ENCODE measurements at places on chromosomes 11 and 22.

- peak; percentile 92 for DNase-seq
Measured at GRCh38 chr11:65314501-65315203, at the start of gene CDC42EP2. Gene CDC42EP2 (plus strand): TSS chr11:65314866. CDS start chr11:65320899, 6,033 bp downstream.

GRCh38 chr11:65847746-65848145, 10.2 kb downstream of the CFL1 start:
- no peak for DNase-seq

DNA sequence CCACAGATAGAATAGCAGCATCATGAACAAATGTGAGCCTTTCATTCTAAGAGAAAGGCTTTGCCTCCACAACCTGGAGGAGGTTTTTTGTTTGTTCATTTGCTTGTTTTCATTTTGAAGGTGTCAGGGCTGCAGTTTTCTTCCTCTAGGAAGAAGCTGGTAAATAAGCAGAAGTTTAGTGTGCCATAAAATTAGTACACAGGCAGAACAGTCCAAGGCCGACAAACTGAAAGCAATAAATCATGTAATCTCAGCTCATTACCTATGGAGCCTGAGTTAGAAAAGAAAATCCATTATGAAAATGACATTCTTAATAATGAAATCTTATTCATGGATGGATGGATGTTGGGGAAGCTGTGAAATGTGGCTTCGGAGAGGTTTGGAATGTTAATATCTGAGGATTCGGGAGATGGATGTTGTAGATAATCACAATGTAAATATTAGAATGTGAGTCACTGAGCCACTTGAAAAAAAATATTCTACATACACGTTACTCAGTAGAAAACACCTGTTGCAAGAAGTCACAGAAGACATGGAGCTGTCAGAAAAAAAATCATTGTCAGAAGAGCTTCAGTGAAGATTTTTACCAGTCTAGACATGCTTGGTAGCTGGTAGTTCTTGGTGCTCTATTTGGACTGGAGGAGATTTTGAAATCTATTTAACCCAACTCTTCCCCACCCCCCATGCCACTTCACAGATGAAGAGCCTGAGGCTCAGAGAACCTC, 15.0 kb upstream of the ZDHHC13 start:
- DNase-seq = no peak

DNA sequence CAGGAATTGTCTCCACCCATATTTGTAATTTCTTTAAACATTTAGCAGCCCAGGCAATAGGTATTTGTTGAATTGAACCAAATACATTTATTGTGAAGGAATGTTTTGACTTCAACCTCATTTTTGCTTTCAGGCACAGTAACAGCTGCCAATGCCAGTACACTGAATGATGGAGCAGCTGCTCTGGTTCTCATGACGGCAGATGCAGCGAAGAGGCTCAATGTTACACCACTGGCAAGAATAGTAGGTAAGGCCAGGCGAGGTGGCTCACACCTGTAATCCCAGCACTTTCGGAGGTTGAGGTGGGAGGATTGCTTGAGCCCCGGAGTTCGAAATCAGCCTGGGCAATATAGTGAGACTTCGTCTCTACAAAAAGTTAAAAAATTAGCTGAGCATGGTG, 20.9 kb downstream of the ACAT1 start:
- no peak for DNase-seq

GRCh38 chr11:61503135-61503770, 5.3 kb upstream of the LRRC10B start:
- DNase-seq = no peak

- DNase-seq = peak; percentile 18
Measured at GRCh38 chr11:69295995-69296889, 2.3 kb downstream of the MYEOV start.

- DNase-seq = no peak
Measured at GRCh38 chr11:115357066-115357465, 147.1 kb downstream of the CADM1 start.

- DNase-seq = no peak
Measured at GRCh38 chr22:48947636-48948035, 880.0 kb downstream of the BRD1 start.

DNA sequence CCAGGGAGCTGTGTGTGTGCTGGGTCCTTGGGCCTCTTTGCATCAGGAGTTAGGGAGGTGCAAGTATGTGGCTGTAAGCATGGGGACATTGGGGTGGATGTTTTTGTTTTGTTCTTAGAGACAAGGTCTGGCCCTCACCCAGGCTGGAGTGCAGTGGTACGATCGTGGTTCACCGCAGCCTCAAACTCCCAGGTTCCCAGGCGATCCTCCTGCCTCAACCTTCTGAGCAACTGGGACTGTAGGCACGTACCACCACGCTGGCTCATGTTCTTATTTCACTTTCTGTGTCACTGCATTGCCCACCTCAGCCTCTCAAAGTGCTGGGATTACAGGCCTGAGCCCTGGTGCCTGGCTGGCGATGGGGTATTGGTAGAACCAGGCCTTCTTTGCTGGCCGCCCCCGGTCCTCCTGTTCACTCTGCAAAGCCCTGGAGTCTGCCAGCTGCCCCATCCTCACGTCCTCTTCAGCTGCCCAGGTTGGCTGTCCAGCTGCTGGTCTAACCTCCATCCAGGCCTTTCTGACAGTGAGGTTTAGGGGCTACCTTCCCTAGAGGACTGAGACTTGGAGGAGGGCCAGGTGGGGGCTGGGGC, 851 bp upstream of the GRAMD4 start:
- DNase-seq = no peak

- peak; percentile 88 for DNase-seq
Measured at GRCh38 chr22:39496131-39496838, 5.8 kb upstream of the MIEF1 start.

GRCh38 chr22:47053726-47054141, 291.3 kb downstream of the TBC1D22A start:
- DNase-seq = no peak

GRCh38 chr11:69241075-69241740, 52.7 kb upstream of the MYEOV start:
- no peak for DNase-seq

GRCh38 chr11:3854977-3855807, at the start of gene STIM1:
Gene STIM1 (plus strand): TSS chr11:3855664. CDS start chr11:3856271, 607 bp downstream.
- DNase-seq = peak; percentile 97

DNA sequence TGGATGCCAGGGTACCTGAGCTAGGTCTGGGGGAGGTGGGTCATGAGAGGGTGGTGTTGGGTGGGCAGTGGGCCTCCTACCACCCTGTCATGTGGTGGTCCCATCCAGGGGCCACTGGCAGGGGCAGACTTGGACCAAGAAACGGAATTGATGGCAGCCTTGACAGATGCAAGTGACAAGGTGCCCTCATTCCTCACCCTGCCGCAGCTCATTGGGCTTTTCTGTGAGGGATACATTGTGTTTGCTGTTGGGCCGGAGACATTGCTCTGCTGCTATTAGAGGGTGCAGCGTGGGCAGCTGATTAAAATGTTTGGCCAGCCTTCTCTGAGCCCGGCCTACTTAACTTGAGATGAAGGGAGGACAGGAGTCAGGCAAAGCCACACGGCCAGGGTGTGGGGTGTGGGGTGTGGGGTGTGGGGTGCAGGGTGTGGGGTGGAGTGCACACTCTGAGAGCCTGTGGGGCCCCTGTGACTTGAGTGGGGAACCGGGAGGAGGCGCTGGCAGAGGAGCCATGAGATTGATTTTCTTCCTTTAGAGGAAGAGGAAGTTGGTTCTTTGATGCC, 351.5 kb downstream of the TBC1D22A start:
- no peak for DNase-seq

- DNase-seq = no peak
Measured at GRCh38 chr11:2302896-2303626, 1.2 kb downstream of the TSPAN32 start.

DNA sequence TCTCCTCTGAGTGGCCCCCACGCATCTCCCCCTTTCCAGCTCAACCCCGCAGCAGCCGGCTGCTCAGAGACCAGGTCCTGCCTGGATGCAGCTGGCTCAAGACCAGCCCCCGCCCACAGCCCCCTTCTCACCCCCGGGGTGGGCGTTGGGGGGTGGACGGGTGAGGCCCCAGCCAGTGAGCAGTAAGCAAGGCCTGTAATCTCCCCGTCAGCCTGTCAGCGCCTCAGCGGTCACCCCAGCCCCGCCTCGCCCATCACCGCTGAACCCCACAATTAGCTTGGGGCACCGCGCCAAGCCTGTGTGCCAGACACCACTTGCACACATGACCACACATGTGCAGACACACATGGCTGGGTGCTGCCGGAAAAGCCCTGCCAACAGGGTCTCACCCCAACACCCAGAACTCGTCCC, 5.9 kb downstream of the PLXNB2 start:
- DNase-seq = no peak

DNA sequence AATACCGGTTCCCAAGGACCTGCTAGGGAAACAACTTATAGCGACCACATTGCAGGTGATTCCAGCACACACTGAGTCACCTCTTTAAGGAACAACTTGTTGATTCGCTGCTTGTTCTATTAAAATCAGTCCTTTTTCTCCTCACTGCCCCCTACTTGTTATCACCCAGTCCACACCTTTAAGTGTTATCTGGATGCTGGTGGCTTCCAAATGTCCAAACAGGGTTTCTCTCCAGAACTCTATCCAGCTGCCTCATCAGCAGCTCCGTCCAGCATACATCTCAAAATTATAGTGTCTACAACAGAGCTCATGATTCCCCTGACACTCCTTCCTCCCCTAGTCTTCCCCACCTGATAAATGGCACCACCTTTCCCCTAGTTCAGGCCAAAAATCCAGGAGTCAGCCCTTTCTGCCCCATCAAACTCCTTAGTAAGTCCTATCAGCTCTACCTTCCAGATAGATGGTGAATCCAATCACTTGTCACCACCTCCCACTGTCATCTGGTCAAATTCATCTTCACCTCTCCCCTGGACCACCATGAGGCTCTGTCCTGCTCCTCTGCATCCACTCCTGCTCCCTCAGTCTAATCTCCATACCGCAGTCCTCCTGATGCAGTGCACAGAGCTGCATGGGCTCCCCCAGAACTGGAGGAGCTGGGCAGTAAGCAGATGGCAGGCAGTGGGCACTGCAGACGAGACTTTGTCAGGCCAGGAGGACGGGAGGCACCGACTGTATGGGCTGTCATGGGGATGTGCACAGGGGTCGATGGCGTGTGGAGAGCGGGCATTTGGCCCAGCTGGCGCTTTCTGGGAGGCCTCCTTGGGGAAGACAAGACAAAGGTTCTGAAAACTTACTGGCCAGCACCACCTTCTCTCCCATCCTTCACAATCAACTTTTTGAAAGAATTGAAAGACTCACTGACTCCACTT, 19.3 kb downstream of the IL10RA start:
- DNase-seq = no peak

GRCh38 chr11:27390318-27391295, 27.6 kb upstream of the CCDC34 start:
- no peak for DNase-seq

GRCh38 chr11:99376463-99376862, 355.7 kb downstream of the CNTN5 start:
- no peak for DNase-seq

DNA sequence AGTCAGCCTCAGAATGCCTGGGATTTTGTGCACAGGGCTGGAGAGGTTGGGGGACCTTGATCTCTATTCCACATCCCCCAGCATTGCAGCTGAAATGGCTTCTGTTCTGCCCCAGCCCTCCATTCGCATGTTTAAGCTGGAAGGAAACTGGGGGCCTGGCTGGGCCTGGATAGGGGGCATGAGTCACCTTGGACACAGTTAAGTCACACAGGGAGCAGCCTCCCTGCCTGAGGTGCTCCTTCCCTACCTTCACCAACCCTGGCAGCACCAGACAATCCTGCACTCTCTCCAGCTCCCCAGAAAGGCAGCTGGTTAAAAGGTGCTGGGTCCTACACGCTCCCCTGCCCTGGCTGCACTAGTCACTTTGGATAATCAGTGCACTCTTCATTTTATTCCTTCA, 763 bp downstream of the SMIM45 start:
- peak; percentile 56 for DNase-seq

GRCh38 chr11:72962084-72962483, 147.9 kb downstream of the ATG16L2 start:
- no peak for DNase-seq

DNA sequence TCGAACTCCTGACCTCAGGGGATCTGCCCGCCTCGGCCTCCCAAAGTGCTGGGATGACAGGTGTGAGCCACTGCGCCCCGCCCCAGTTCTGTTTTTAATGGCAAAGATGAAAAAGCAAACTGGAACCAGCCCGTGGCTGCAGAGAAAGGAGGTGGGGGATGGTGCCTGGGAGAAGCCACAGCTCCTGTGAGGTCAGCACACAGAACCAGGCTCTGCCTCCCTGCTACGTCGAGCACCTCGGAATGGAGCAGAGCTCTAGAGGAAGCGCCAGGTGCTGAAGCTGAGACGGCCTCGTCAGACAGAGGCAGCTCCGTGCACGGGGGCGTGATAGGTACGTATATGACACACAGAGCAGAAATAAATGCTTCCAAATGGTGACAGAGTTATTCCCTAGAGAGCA, 8.5 kb downstream of the DRD4 start:
- peak; percentile 73 for DNase-seq

- peak; percentile 66 for DNase-seq
Measured at GRCh38 chr11:40280159-40281051, 1179.0 kb downstream of the LRRC4C start.

GRCh38 chr11:116771935-116772334, 852 bp downstream of the BUD13 start:
- DNase-seq = no peak

DNA sequence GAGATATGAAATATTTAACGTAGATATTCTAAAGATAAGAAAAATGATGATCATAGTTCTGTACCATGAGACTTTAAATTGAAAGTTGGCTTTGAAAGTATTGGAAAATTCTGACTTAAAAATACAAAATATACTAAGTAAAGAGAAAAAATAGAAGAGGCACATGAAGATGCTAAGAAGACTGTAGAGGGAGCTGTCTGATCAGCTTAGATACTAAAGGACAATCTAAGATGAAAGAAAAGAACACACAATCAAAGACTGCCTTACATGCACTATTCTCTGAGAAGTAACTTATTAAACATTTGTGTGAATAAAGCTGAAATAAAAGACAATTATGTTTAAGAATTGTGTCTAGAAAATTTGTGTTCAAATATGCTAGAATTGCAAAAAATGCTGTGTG, 55.1 kb downstream of the RBMXL2 start:
- no peak for DNase-seq

DNA sequence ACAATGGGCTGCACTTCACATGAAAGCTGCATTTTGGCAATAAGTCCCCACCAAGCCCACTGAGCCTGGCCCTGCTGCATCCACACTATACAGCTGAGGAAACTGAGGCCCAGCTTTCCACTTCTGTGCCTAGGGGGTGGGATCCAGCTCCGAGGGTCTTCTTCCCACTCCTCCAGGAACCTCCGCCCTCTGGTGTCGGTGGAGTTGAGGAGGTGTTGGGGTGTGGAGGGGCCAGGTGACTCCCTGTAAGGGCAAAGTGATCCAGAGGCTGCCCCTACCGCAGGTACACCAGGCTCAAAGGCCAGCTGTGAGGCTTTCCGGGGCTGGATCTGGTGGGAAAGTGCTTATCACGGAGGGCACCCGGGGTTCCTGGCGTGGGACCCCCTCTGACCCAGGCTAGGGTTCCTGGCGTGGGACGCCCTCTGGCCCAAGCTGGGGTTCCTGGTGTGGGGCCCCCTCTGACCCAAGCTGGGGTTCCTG, 125.0 kb downstream of the KCNQ1 start:
- DNase-seq = no peak

Measured in head of caudate nucleus (tissue), 42 donors.